Stimulated activated CD8-positive, alpha-beta memory T cell treated with anti-CD3 and anti-CD28 coated beads, Interleukin-7, amount 100 ng/mL, for 1 hour (primary cell): ENCODE measurements at places on chromosomes 3 and 15.

DNA sequence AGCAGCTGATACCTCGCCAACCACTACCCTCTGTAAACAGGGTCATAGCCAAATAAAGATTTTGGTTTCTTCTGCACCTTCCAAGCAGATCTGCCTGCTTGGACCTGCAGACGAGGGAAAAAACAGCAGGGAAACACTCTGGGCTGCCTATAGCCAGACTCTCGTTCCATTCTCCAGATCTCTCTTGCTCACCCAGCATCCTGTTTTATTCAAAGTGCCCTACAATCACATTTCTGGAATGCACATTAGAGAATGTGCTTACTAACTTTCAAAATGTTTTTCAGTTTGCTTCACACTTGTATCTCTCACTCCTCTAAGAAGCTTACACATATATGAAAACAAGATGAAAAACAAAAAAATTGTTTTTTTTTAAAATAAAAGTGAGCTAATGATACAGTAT lies 71.4 kb downstream of the MLH1 start:
- no peak for DNase-seq

GRCh38 chr3:56855856-56856512 lies 54.2 kb upstream of the ARHGEF3 start:
- no peak for DNase-seq

DNA sequence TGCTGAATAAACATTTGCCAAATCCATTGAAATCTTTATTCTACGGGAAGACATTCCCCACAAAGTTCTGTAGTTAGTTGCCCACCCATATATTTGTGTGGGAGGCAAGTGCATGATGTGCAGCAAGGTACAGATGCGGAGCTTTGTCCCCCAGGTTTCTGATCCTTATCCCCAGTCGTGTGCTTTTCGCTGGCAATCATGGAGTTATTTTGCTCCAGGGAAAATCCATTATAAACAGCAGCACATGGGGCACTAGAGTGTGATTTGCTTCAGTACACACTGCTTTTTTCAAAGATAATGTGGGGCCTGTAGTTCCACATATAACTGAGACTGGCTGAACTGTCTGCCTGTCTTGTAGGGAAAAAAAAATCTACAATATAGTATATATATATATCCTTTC lies 132.1 kb downstream of the FEZF2 start:
- DNase-seq: no peak

DNA sequence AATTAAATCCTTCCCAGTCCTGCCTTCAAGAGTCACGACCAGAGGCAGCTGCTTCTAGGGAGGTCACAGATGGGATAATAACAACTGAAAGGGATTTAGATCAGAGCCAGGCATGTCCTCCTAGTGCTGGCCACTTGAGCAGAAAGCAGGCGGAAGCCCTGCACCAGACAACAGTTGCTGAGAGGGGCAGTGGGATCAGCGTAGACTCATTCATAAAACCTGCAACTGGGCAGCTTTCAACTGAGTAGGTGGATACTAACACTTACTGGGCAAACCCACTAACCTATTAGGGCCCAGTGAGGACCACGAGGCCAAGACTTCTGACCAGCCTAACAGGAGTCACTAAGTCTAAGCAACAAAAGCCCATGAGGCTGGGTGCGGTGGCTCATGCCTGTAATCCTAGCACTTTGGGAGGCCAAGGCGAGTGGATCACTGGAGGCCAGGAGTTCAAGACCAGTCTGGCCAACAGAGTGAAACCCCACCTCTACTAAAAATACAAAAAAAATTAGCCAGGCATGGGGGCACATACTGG lies 67.0 kb downstream of the DAPK2 start:
- DNase-seq: no peak

- DNase-seq: no peak
Observed at GRCh38 chr3:188362405-188362831, 208.5 kb downstream of the LPP start.

DNA sequence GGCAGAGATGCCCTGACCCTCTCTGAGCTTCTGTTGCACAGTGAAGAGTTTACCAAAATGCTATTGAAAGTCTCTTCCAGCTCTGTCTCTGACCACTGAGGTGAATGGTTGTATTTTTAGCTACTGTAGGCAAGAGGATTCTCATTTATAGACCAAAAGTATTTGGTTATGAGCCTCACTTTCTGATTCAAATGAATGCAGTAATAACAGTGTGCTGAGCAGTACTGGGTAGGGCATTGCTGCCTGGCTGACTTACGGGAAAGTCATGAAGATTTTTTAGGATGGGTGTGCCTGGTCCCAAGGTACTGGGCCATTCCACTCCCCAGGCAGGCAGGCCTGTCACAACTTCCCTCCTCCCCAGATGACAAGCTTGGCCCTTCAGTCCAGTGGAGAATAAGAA lies 15.5 kb downstream of the PLA1A start:
- no peak for DNase-seq

DNA sequence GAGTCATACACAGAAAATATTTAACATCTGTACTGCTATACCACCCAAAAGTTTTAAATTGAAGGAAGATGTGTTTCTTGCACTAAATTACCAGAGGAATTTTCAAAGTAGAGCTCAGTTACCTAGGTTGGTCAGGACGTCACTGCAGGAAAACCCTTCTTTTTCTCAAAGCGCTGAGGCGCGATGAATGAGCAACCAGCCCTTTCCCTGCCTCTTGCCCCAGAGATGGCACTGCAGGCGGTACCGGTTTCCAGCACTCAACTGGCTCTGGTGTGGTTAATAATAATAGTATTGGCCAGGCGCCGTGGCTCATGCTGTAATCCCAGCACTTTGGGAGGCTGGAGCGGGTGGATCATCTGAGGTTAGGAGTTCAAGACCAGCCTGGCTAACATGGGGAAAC lies 49.3 kb downstream of the HES1 start:
- no peak for DNase-seq
